Epithelial cell of prostate (primary cell): ENCODE measurements at places on chromosomes 7 and 10.

- DNase-seq: no peak
Observed at GRCh38 chr10:108052981-108053380, 888.5 kb upstream of the SORCS1 start.

DNA sequence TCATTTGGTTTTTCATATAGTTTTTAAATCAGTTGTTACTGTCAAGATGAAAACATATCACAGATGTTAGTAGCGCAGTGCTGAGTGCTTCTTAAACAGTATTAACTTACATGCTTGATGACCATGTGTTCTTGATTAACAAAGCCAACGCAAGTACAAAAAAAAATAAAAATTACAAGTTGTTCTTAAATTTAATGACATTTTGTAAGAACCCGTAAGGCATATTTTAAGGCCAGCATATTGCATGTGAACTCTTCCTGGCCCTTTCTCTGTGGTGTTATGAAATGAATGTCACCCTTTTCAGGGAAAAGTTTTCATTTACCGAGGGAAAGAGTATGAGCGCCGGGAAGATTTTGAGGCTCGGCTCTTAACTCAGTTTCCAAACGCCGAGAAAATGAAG is 140.4 kb upstream of the NPS start:
- DNase-seq: no peak

DNA sequence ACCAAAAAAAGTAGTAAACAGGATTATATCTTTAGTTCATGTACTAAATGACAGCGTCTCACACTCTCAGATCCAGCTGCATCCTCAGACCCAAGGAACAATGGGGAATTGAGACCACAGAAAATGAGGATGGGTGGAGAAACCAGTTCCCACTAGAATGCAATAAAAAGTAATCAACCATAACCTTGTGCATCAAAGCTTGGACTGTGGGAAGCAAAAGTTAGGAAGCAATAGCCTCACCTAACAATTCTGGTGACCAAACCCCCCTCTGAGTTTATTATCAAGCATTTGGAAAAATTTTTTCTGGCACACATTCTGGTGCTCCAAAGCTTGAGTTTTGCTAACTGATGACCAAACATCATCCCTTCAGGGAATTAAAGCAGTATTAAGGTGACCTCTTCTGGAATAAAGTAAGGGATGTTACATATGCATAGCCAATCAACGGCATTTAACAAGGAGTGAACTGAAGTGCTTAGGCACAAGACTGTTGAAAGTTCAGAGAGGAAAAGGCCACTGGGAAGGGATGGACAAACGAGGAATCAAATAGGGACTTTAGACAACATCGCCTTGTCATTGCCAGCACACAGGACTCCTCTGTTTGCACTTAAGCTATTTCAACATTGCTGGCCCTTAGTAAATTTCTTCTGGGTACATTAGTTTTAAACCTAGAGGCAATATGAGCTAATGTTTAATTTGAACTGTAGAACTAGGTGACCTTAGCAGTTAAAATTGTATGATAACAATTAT is 1.2 kb upstream of the MAT1A start:
- no peak for DNase-seq

GRCh38 chr10:3853016-3853415 is 68.0 kb upstream of the KLF6 start:
- no peak for DNase-seq

GRCh38 chr7:152313831-152314604 is 121.8 kb downstream of the KMT2C start:
- DNase-seq: peak; percentile 84

GRCh38 chr10:80878330-80878729 is 340.6 kb downstream of the SH2D4B start:
- no peak for DNase-seq

DNA sequence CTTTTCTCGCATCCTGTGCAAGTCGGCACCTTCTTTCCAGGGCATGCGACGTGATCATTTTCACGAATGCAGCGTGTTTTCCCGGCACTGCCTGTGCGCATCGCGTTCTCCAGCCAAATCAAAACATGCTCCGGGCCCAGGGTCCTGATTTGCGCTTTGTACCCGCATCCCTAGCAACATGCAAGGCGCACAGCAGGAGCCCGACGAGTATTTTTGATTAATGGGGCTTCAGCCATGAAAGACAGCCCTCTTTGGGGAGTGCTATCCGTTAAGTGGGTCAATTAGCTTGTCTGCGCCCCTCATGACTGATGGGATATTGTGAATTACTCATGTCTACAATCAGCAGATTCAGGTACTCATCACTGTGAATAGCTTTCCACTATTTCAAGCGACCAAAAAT is 243.3 kb upstream of the RNF32 start:
- no peak for DNase-seq

DNA sequence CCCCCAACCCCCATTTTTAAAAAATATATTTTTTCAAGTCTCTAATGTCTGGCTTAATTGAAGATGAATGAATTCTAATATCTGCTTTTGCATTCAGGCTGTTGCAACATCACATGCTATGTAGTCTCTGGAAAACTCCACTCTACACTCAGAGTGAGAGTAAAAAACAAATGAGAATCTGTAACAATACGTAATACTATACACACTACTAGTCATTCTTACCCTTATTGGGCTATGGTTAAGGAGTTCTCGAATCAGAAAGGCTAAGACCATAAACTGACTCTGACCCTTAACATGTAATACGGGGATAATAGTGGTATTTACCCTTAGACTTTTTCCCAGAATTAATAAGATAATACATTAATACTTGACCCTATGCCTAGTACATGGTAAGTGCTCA is 42.9 kb upstream of the TMEM168 start:
- no peak for DNase-seq
